ENCODE measurements at places on chromosomes 6 and 20.

DNA sequence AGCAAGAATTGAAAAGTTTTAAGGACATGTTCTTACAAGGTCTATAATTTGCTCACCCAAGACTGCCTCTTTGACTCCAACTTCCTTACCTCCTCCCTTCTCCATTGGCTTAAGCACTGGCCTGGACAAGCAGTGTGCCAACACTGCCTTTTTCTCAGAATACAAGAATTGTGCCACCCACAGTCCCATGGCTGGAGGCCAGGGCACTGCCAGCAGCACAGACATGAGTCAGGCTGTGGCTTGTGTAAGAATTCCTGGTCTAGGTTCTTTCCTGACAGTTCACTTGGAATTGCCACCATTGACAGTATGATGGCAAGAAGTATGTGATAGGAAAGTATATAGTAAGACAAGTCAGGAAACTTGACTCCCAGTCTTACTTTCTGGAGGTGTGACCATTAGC is 202.7 kb upstream of the MARCKS start:
- no peak for DNase-seq

- DNase-seq = no peak
Observed at GRCh38 chr6:31529329-31530150, 778 bp downstream of the MCCD1 start.

DNA sequence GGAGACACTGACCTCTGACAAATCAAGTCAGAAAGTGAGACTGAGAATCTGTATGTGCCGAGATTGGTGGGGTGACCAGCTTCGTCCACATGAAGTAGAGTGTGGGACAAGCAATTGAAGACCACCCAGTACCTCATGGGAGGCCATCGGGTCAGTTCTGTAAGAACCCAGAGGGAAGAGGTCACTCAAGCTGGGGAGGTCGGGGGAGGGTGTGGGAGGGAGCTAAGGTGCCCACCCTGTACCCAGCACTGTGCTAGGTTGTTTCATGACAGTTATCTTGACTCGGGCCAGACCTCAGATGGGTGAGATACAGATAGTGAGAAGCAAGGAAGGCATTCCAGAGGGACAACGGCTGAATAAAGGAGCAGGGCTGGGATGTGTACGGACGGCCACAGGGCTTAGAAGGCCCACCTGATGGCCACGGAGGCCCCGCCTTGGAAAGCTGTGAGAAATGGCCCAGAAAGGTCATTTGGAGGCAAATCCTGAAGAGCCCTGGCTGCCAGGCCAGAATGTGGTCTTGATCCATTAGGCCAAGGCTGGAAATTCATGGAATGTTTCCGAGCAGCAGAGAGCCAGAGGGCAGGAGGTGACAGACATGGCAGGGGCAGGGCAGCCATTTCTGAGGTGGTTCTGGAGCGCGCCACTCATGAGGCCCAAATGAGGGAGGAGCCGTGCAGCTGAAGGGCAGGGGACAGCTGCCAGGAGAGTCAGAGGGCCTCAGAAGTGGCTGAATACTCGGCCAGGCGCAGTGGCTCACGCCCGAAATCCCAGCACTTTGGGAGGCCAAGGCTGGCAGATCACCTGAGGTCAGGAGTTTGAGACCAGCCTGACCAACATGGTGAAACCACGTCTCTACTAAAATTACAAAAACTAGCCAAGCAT is 7.7 kb downstream of the MMP24OS start:
- no peak for DNase-seq

DNA sequence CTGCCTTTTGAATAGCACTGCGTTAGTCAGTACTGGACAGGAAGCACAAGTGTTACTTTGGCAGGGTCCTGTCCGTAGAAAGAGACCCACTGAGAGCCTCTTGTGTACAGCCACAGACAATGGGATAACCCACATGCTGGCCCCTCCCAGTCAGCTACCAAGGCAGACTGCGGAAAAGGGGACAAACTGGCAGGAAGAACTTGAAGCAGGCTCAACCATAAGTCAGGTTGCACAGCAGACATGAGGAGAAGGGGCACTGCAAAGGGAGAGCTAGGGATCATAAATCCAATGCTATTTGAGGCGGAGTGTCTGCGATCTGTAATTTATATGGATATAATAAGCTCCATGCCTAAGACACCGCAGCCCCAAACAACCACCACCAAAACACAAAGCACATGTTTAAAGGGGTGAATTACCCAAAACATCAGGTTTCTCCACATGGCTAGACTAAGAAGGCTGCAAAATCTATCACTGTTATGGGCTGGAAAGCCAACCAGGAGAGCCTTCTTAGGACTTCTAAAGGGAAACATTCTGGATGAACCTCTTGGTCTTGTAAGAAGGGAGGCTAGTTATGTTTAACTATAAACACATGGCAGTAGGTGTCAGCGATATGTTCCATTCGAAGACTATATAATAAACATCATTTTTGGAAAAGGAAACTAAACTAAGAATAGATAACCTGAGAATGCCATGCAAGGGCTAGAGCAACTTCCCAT is 141.7 kb downstream of the BACH2 start:
- DNase-seq = no peak

DNA sequence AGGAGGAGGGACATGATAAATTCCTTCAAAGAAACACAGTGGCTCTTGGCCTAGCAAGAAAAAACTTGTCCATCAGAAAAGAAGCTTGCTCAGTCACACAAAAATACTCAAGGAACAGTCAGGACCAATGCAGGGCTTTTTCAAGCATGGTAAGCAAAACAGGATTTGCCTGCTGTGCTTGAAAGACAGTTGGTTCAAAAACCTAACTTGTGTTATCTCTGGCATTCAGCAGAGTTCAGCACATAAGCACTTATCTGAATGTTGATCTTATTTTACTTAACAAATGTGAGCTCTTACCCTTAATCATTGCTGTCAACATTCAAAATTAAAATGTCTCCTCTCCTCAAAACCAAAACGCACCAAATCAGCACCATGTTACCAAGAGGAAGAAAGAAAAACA is 38.3 kb downstream of the ATG5 start:
- DNase-seq = no peak

GRCh38 chr6:154276810-154277628 is 79.6 kb downstream of the IPCEF1 start:
- DNase-seq = peak; percentile 47

DNA sequence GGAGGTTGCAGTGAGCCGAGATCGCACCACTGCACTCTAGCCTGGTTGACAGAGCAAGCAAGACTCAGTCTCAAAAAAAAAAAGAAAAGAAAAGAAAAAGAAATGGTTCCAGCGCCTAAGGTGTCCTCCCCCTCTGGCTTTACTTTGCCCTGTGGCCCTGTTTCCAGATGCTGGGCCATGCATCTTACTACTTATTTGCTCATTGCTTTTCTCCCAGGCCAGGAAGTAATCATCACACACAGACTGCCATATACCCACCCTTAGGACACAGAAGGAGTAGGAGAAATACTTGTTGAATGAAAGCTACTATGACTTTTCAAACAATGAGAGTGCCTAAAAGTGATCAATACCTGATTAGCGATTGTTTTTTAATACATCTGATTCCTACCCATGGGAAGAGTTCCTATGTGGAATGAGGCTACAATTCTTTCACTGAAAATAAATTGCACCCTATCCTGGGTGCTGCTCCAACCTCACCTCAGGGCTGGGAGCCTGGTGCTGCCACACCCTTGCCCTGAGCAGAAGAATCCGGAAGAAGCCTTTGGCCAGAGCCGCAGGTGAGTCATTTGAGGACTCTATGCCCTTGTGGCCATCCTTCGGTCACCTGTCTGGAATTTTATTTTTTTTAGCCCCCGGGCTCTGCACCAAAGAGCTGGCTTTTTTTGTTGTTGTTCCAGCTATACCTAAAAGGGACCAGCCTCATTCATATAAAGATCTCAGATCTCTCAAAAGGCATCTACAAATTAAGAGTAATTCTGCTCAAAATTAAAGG is 22.7 kb upstream of the TFAP2C start:
- DNase-seq = no peak

DNA sequence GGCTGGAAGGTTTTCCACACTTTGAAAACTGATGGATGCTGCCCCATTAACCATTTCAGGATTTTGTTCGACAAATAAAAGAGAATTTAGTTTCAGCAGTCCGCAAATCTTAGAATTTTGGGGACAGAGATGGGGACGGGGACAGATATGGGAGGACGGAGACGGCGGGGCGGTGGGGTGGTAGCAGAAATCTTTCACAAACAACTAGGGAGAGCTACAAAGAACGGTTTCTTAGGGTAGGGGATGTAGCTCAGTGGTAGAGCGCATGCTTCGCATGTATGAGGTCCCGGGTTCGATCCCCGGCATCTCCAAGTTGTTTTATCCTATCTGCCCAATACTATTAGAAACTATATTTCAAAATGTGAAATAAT is 15.1 kb downstream of the HMGN4 start:
- no peak for DNase-seq

GRCh38 chr6:109238396-109238795 is 143.1 kb downstream of the CEP57L1 start:
- no peak for DNase-seq

GRCh38 chr20:43590036-43590391 is 723 bp upstream of the IFT52 start:
- DNase-seq = peak; percentile 27

- DNase-seq = no peak
Observed at GRCh38 chr6:135410856-135411255, 86.7 kb downstream of the AHI1 start.
